ENCODE measurements at places on chromosomes 11 and 22. TPM values are rescaled to one million over a fixed set of nuclear protein-coding genes. Genes with fewer than 3 reads are reported as not detected.

GRCh38 chr11:121696177-121696871 is 243.6 kb upstream of the SORL1-AS1 start:
- no peak for DNase-seq

DNA sequence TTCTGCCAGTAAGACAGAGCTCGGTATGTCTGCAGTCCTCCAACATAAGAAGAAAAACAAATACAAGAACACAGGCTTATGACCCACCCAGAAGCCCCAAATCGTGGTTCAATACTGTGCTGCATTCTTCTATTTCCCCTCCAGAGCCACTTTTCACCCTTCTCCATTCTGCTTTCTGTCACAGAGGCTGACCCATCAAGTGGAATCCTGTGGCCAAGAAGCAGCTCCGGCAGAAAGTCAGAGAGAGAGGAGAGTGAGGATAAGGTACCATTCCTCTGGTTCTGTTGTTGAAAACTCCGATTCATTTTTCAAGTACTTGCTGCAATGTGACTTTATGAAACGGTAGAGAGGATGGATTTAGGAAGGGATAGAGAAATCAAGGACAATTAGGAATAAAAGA is 30.4 kb downstream of the PGM2L1 start:
- DNase-seq = no peak

GRCh38 chr11:88300888-88301487 is 36.5 kb downstream of the CTSC start:
- no peak for DNase-seq

DNA sequence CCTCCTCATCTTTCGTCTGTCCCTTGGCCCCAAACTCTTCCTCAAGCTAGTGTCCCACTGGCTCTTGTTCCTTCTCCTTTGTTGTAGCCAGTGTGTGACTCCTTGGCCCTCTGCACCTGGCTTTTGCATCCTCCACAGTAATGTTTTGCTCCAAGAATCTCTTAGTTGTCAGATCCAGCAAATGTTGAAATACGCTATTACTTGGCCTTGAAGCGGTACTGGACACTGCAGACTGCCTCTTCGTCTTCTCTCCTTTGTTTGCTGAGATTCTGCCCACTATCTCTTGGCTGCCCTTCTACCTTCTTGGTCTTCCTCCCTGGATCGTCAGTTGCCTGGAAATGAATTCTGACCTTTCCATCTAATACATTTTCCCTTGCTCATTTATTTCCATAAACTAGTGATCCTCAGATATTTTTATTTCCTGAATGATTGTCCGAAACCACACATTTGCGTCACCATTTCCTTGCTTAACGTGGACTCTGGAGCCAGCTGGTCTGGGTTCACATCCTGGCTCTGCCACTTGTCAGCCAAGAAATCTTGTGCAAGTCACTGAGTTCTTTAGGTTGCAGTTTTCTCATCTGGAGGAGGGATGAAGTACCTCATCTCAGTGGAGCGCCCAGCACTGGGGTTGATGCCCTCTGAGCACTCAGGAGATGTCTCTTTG is 113.6 kb downstream of the LDLRAD3 start:
- no peak for DNase-seq

GRCh38 chr11:70641369-70641768 is 243.0 kb downstream of the CTTN start:
- no peak for DNase-seq

GRCh38 chr11:111602865-111603610 is 789 bp downstream of the SIK2 start:
- DNase-seq = peak; percentile 45

DNA sequence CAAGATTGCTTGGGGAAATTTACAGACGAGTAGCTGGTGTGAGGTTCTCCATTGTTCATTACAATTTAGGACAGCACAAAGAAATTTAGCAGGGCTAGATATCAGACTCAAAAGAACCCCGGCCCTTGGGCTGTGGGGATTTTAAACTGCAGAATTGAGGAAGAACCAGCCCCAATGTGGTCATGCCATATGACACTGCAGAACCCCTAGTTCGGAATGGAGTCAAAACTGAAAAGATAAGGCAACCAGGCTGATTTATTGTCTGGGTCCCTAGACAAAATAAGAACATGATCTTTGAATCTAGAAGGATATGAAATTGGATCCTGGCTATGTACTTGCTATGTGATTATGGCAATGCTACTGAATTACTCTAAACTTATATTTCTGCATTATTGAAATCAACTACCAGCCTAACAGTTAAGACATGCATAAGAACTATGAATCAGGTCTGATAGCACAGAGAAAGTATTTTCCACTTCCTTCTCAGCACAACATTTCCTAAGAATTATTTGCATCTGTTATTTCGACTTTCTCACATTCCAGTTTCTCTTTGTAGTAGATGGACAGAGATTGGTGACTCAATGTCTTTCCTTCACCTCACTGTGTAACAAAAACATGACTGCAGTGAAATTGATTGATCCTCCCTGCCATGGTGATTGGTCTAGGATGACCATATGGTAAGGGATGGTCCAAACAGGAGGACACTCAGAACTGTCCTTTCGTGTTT is 13.2 kb downstream of the MMP3 start:
- DNase-seq = no peak

- DNase-seq = peak; percentile 18
Measured at GRCh38 chr11:1388763-1389102, 1.0 kb upstream of the BRSK2 start.

- DNase-seq = no peak
Measured at GRCh38 chr11:41458154-41458553, 1.3 kb downstream of the LRRC4C start.

GRCh38 chr11:131108760-131109159 is 192.5 kb upstream of the SNX19 start:
- DNase-seq = no peak

GRCh38 chr22:29821291-29822016 is 16.6 kb downstream of the ASCC2 start:
- peak; percentile 46 for DNase-seq

The SERPIND1 gene
- not detected for total RNA-seq

The KDM4E gene
- total RNA-seq = not detected

The FAT3 gene
- total RNA-seq = 35.1 TPM

The ACTN3 gene
- 0.11 TPM for total RNA-seq

The GPR83 gene
- total RNA-seq = 0.09 TPM
